ENCODE measurements at places on chromosomes 1 and 21. TPM values are rescaled to one million over a fixed set of nuclear protein-coding genes. Genes with fewer than 3 reads are reported as not detected.

GRCh38 chr1:206921772-206922265, at the start of gene FCMR:
Gene FCMR (minus strand): TSS chr1:206921941. CDS start chr1:206921854, 87 bp downstream.
- DNase-seq: no peak

HSF2BP gene
- total RNA-seq: 0.72 TPM

DNA sequence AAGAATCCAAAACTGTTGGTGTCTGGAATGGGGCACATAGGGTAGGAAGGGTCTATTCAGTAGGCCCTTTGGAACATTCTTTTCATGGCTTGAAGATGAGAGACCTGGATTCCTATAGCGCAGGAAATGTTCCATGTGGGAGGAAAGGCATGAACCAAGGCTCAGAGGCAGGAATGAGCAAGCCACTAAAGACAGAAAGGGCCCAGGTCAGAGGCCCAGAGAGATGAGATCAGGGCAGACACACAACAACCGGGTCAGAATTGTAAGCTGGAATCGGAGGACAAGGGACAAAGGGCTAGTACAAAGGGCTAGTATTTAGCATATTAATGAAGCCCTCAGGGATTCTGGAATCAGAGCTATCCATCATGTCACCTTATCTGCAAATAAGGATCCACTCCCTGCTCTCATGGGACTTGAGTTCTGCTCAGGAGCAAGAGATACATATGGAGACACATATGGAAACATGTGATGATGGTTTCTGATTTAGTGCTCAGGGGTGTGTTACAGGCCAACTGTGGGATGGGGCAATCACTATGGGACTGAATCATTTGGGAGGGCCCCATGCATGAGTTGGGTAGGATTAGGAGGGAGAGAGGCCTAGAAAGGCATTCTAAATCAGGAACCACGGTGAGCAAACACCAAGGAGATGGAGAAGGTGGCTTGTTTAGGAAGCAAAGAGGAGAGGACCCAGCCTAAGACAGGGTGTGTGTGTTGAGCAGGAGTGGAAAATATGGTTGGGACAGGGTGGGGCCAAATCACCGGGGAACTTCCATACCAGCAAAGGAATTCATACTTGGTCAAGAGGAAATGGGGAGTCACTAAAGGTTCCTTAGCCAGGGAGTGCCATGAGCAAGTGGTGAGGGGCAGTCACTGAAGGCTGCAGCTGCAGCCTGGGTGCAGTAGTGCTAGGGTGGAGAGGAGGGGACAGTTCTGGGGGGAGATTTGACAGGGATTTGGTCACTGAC, 8.6 kb downstream of the NECTIN4 start:
- no peak for DNase-seq

RIPPLY3 gene
- 5.1 TPM for total RNA-seq

DNA sequence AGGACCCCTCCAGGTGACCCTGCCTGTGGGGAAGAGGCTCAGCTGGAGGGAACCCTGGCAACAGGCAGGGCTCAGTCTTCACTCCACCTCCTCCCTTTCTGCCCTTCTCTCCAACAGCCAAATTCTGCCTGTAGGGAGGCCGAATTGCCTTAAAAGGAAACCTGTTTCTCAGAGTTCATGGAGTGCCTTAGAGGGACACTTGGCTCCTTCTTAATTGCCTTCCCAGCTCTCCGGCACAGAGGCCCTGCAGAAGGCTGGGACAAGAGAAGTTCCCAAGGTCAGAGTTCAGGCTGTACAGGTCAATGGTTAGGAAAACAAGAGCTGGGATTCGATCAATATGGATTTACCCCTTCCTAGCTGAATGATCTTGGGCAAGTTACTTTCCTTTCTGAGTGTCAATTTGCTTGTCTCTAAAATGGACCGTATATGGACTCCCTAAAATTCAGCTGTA, 6.2 kb downstream of the CSRP1 start:
- DNase-seq: no peak
